ENCODE measurements at places on chromosomes 2 and 18.

- no peak for DNase-seq
Measured at GRCh38 chr2:236633775-236634560, 64.3 kb downstream of the ACKR3 start.

DNA sequence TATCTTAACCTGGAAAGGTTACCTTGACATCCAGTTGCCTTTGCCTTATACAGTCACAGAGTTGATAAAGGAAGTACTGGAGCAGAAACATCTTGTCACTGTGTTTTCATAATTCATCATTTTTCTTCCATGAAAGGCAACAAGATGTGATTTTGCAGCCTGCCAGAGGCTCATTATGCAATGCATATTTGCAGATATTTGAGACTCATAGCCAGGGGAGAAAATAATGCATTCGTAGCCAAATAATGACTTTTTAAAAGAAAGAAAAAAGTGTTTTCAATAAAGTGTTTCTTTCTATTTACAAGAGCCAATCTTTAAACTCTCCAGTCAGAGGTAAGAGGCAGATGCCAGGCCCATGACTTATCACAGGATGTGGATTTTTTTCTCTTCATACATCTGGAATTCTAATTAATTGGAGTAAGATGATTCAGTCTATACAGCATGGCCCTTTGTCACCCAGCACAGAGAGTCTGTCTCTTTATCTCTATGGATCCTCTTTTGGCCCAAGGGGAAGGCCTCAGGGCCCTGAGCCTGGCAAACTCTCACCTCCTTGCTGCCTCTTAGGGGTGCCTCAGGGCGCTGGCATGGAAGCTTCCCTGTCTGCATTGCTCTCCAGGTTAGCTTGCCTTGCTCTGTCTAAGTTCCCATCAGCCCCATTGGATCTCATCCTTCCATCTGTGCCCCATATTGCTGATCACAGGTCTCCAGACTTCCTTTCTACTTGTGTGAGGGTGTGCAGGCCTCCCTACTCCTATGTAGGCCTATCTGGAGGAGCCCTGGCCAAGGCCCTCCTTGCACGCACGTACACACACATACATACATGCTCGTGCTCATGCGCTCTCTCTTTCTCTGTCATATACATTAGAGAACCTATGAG, 247.7 kb downstream of the TPGS2 start:
- DNase-seq: no peak

DNA sequence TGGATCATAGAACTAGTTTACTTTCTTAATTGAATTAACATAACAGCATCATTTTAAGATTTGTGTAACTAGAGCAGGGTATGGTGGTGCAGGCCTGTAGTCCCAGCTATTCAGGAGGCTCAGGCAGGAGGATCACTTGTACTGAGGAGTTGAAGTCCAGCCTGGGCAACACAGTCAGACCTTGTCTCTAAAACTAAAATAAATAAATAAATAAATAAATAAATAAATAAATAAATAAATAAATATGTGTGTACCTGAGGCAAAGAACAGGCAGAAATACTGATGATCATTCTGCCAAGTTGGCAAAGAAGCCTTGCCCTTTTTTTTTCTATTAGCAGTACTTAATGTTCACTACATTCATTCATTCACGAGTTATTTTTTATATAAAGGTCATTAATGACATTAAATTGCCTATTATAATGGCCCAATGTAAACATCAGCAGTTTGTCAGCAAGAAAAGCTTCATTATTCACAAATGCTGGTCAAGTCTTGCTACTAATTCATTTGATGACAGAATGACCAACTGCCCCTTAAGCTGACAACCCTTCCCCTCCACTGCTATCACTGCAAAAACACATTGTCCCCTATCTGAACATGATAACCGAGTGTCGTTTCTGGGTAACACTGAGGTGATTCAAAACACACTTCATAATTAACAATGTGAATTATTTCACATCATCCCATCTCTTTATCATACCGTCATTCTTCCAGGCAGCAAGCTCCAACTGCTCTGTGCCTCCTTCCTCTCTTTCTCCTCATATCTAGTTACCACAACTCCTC, 39.0 kb downstream of the ARL5A start:
- no peak for DNase-seq

DNA sequence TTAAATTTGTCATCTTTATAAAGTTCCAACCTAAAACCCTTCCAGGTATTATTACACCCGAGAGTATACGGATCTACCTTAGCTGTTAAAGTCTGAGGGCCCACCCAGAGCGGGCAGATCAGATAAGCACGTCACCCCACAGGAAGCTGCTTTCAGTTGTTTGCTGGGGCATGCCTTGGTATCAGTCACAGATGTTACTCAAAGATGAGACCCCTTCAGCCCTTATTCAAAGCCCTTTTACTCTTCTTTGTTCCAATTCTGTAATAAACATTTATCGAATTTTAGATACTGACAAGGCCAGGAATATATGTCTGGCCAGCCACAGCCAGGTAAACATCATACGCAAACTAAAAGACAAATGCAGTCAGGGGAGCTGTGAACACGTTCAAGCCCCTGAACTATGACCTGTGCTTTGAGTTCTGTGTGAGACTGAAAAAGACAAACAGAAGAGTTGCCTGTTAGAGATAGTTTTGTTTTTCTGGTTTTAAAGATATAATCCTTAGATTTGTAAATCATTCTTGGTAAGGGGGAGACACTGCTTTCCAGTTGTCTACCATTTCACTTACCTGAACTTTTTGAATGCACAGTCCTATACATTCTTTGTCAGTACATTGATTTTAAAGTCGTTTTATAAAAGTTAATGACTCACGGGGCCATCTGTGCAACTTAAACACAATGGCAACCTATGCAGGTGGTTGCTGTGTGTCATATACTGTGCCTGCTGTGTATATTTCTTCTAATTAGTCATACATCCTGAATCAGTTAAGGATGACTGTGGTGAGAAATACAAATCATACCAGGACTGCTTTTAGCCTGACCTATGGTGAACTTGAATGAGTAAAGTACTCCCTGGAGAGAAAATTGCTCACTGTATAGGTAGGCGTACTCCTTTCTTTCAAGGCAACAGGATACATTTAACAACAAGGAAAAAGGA, 100.5 kb upstream of the ITPRID2 start:
- DNase-seq: no peak

GRCh38 chr2:24893934-24894333, 26.1 kb downstream of the ADCY3 start:
- DNase-seq: no peak

DNA sequence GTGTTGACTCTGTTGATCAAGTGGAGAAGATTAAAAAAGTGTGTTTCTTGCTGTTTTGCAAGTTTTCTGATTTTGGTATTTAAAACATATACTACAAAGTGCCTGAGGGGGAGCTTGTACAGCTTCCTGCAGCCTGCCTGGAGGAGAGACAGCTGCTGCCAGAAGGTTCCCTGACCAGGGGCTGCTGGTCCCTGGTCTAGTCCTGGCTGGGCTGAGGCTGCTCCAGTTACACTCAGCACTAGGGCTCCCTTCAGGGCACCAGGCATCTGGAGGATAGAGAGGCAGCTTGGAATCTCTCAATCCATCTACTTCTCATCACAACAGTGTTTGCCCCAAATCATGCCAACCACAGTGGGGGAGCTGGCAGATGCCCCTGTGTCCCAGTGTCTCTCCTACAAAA, 4.8 kb downstream of the MC2R start:
- DNase-seq: no peak

DNA sequence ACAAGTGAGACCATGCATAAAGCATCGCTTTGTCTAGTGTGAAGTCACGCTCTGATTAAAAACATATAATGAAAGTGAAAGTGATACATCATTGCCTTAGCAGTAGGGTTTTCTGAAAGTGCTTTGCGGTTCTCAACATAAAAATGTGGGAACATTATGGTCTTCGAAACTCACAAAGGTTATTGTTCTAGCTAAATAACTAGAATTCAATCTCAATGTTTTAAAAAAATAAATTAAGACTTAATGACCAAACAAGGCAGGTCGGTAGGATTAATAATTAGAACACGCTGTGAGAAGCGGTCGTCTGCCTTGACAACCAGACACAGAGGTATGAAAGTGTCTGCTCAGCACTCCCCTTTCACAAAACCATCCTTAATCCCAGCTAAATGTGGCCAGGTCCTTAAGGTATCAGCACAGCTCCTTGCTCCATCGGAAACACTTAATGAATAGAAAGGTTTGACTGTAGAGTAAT, 42.2 kb downstream of the KLHL14 start:
- no peak for DNase-seq

- DNase-seq: no peak
Measured at GRCh38 chr2:101003278-101003775, 1.2 kb downstream of the RPL31 start.

DNA sequence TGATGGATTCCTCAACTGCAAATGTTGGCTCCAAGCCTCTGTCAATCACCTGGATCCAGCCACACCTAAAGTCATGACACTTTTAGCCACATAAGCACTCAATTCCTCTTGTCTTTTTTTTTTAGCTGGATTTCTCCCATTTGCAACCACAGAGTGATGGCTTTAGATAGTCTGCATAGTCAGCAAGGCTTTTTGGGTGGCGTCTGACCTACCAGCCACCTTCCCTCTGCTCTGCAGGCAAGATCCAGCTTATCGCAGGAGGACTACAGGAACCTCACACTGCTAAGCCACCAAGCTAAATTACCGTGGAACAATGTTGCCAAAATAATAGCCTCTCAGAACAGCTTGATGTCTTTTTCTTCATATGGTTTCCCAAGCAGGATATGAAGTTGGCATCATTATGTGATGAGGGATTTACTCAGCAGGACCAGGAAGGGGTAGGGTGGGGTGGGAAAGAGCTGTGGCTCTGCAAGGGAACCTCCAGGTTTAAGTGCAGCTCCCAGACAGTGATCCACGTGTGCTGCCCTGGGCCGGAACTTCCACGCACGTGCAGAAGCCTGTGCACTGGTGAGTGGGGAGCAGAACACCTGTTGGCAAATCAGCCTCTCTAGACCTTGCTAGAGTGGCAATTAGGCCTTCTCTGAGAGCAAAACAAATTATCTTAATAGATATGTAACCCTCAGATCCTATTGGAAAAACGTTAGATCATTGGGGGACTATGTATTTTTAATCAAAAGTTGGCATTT, 170.6 kb upstream of the NCK2 start:
- no peak for DNase-seq

DNA sequence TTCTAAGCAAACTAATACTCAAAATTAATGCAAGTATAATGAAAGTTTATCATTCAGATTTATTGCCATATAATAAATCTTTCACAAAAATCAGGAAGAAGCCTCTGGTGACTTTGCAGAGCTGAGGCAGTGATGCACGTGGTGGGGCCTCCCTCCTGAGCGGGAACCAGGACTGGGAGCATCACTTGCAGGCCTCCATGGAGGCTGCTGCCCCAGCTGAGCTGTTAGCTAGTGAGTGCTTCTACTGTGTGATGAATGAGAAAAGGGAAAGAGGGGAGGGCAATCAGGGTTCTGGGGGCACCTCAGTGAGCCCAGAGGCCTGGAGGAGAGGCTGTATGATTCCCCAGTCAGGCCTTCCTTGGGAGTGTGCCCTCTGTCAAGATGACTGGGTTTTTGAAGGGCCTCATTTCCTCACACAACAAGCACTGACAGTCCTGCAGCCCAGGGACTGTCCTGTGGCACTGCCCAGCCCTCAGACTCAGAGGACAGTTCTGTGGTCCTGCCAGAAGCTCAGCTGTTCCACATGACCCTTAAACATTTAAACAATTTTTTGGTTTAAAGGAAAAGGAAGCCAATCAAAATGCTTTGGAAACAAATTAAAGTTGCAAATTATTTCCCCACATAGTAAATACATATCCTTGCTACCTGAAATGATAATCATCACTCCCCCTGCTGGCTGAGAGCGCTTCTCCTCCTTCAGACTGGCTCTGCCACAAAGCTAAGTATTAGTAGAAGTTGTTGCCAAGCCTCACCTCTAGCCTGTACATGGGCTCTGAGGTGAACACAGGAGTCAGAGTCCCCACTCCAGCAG, 90.9 kb upstream of the SMAD7 start:
- DNase-seq: no peak

GRCh38 chr2:18926631-18927524, 337.5 kb upstream of the NT5C1B start:
- no peak for DNase-seq

DNA sequence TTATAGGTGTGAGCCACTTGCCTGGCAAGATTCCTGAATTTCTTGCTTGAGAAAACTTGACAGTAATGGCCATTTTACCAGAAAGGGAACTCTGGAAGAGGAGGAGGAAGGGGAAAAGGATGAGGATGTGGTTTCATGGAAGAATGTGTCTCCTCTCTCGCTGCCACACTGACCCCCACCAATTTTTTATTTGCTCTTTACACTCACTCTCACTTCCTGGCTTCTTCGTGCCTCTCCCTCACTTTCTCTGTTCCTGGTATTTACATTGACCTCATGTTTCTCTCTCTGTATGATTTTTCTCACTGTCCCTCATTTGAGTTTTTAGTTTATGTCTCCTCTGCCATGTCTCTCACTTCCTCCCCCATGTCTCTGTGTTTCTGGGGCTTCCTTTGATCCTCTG, 134.5 kb upstream of the CAB39 start:
- no peak for DNase-seq

DNA sequence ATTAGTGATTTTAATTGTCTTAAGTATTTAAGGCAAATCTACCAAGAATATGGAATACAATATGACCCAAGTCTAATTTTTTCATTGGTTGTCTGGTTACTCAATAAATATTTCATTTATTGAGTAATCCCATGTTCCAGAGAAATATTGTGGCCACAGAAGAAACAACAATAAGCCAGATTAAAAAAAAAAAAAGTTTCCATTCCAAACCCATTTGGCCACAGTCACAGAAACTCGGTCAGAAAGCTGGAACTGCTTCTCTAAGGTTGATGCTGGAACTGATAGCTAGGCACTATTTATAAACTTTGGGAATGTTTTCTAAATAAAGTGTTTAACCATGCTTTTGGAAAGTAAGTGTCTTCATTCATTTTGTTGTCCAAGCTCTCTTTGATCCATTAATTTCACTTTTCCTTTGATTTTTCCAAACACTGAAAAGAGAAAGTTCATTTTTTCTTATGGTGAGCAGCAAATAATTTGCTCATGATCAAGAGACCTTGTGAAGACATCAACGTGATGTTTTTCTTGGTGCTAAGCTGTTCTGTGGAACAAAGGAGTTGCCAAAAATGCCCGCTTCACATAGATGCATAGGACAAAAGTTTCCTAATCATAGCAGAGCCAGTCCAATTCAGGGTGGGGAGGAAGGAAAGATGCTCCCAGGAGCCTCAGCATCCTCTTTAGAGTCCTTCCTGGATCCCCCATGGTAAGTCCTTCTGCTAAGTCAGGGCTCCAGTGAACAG, 72.1 kb upstream of the CCBE1 start:
- DNase-seq: no peak

GRCh38 chr2:61356958-61357350, 113.9 kb downstream of the USP34 start:
- DNase-seq: no peak

GRCh38 chr2:147709655-147710054, 135.2 kb upstream of the ACVR2A start:
- DNase-seq: no peak

DNA sequence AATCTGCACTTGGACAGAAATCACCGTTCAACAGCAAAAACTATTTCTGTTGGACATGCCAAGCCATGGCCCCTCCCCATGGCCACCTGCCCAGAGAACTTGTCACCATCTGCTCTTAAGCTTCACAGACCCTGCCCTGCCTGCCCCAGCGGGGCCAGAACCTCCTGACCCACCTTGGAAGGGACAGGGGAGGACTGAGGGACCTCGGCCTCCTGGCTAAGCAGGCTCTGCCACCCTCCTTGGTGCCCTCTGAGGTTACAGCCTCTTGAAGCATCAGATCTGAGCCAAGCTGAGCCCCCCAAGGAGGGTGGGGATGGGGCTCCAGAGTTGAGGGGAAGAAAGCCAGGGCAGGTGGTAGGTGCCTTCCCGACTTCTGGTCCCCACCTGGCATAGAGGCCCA, 6.5 kb downstream of the TEX261 start:
- no peak for DNase-seq

GRCh38 chr2:133986081-133986837, 267.6 kb upstream of the MGAT5 start:
- DNase-seq: no peak
